ENCODE measurements at places on chromosomes 5 and 9.

GRCh38 chr5:161946911-161947310, 99.0 kb downstream of the GABRA1 start:
- DNase-seq, result no peak

- no peak for DNase-seq
Measured at GRCh38 chr5:146921225-146921624, 42.7 kb upstream of the PPP2R2B start.

DNA sequence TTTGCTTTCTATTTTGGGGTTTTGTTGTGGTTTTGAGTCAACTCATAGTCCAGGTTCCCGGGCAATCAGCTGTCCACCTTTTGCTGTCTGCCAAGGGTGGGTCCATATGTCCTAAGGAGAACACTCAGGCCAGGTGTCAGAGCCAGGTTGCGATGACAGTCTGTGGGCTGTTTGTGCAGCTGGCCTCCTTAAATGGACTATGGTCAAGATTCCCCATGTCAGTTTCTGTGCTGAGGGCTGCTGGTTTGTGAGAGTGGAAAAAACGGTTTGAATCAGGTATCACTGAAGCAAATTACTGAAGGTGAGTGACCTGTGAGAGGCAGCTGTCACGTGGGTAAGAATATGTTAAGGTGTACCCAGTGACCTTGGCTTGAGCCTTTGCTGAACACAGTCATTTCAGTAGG, 33.0 kb downstream of the SNX30 start:
- no peak for DNase-seq

- DNase-seq, result no peak
Measured at GRCh38 chr5:116528519-116529234, 45.9 kb downstream of the SEMA6A start.

DNA sequence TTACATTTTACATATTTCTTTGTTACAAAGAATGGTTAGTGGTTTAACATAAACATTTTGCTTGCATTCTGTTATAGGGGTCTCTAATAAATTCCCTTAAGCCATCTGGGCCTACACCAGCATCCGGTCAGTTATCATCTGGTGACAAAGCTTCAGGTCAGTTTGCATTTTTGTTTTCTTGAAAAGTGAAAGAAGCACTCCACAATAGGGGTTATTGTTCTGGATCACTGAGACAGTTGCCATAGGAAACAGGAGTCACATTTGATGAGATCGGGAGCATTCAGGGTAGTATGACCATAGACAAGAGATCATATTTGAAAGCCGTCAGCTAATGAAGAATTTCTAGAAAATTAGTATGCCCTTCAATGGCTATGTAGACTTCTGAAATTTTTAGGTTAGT, 63.6 kb downstream of the NUP214 start:
- no peak for DNase-seq

DNA sequence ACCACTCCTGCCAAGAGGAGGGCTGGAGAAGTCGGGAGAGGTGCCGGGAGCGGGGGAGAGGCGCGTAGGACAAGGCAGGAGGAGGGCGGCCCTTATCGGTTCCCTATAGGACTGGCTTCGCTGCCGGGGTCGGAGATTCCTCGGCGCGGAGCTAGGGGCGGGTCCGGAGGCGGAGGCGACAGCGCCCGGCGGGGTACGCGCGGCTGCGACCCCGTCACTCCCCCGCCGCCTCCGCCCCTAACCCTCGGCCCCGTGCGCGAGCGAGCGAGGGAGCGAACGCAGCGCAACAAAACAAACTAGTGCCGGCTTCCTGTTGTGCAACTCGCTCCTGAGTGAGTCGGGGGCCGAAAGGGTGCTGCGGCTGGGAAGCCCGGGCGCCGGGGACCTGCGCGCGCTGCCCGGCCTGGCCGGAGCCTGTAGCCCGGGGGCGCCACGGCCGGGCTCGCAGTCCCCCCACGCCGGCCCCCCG, 2.0 kb downstream of the GLIS3 start:
- no peak for DNase-seq

- DNase-seq, result no peak
Measured at GRCh38 chr9:122107291-122107805, 14.2 kb upstream of the TTLL11 start.

- no peak for DNase-seq
Measured at GRCh38 chr5:148873690-148874485, 47.5 kb downstream of the ADRB2 start.

All from renal cortical epithelial cell (primary cell).